ENCODE measurements at places on chromosomes 4 and X. TPM values are rescaled to one million over a fixed set of nuclear protein-coding genes. Genes with fewer than 3 reads are reported as not detected.

ANXA10 gene
- 3.6 TPM for total RNA-seq

PFKFB1 gene
- not detected for total RNA-seq

TMEM156 gene
- 18.6 TPM for total RNA-seq

APLN gene
- total RNA-seq = 2.6 TPM

Measured in SJSA1 (cell line).